ENCODE measurements at places on chromosomes 12 and 14.

DNA sequence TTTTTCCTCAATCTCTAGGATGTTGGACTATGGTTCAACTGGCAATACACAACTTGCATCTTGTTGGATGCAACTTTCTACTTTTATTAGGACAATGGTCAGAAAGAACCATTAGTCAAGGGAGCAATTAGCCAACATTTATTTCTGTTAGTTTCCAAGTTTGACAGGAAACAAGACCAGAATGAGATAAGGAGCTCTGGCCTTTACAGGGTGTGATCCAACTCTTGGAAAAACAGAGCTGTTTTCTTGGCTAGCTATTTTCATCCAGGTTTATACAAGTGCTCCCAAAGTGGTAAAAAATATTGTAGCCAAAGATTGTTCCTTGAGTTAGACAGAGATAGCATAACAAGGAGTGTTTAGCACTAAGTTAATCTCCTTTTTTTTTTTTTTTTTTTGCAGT lies 3.9 kb upstream of the SYNE2 start:
- no peak for DNase-seq

- DNase-seq = peak; percentile 29
Observed at GRCh38 chr14:74954232-74954946, 1.0 kb downstream of the PGF start.

DNA sequence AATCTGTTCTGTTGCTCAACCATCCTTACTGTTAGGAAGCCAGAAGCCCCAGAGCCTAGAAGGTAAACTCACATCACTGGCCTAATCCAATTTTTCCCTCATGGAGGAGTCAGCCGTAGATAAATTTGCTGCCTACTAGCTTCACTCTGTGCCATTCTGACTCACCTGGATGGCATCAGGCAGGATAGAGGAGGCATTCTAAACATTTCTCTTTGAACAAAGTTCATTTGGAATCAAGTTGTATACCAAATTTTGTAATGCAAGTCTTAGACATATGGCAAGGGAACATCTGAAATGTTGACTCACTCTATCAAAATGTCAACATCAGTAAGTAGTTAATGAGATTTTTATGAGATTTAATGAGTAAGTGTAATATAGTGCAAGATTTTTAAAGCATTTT lies 13.6 kb upstream of the TBC1D30 start:
- DNase-seq = no peak

GRCh38 chr14:35814371-35815005 lies 5.4 kb upstream of the RALGAPA1 start:
- DNase-seq = peak; percentile 51

GRCh38 chr12:128564956-128565355 lies 258.8 kb downstream of the SLC15A4 start:
- no peak for DNase-seq

DNA sequence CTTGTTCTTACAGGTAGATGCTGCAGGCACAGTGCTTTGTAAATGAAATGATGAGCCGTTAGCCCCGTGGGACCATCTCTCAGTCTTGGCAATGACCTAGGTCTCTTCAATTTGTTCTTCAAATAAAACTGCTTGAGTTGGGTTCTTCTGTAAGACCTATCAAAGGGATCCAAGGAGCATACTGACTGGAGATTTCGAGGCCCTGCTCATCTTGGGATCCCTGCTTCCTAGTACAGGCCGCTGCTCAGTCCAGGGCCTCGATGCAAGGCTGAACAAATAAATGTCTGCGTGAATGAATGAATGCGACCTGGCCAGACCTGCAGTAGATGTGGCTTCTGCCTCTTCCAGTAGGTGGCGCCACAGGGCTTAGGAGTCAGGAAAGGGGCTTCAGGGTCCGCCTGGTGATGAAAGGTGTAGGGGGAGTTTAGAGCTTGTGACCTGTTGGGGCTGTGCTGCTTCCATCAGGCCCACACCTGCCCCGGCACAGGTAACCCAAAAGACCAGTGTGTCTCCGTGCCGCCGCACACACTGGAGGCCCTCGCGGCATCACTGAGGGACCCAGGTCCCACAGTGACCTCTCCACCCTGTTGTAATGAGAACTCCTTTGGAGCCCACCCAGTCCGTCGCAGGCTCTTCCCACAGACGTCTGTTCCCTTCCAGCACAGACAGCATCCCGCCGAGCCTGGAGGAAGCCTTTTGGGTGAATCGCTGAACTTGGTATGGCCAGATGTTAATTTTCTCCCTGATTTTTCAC lies 4.4 kb downstream of the CACNA1C start:
- DNase-seq = peak; percentile 71

DNA sequence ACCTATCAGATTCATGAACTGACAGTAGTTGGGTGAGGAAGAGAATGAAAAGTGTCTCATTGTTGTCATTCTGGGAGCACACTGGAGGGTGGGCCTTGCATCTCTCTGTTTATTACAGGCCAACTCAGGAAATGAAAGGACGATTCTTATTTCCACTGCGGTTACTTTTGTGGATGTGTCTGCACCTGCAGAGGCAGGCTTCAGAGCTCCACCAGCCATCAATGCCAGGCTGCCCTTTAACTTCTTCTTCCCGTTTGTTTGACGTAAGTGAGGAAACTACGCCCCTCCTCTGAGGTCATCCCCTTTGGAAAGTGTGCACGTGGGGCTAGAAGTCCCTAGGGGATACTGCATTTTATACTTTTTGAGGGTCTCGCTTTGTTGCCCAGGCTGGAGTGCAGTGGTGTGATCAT lies 33.7 kb downstream of the TCTN1 start:
- no peak for DNase-seq

All from fibroblast of skin of scalp (primary cell).